ENCODE measurements at places on chromosomes 4 and X. TPM values are rescaled to one million over a fixed set of nuclear protein-coding genes. Genes with fewer than 3 reads are reported as not detected.

DNA sequence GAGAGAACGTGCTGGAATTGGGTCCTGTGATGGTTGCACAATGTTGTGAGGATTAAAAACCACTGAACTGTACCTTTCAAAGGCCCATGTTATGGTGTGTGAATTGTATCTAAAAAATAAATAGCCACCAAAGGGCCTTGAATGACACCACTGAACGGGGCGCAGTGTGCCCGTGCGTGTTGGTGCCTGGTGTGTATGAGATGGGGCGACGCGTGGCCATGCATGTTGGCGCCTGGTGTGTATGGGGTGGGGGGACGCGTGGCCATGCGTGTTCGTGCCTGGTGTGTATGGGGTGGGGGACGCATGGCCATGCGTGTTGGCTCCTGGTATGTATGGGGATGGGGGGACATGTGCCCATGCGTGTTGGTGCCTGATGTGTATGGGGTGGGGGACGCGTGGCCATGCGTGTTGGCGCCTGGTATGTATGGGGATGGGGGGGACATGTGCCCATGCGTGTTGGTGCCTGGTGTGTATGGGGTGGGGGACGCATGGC, 66.6 kb upstream of the HELT start:
- no peak overlapping the region for H3K4me3 ChIP-seq
- H3K27me3 ChIP-seq, result no peaks in the 10 kb centered on the region
- no peak overlapping the region for H3K27ac ChIP-seq
- H3K36me3 ChIP-seq, result no peaks in the 10 kb centered on the region
- no peaks in the 10 kb centered on the region for H3K4me1 ChIP-seq
- peak; percentile 42 for DNase-seq

Gene PDGFC
- polyA plus RNA-seq, result 11.8 TPM

Gene TCEAL4
- polyA plus RNA-seq, result 1,452 TPM

Gene SNCA
- 6.9 TPM for polyA plus RNA-seq

- no peak overlapping the region for H3K27ac ChIP-seq
- DNase-seq, result no peak
- no peaks in the 10 kb centered on the region for H3K4me1 ChIP-seq
- H3K27me3 ChIP-seq, result no peaks in the 10 kb centered on the region
- no peaks in the 10 kb centered on the region for H3K36me3 ChIP-seq
Observed at GRCh38 chr4:187632260-187632995, 363.1 kb upstream of the ZFP42 start.

DNA sequence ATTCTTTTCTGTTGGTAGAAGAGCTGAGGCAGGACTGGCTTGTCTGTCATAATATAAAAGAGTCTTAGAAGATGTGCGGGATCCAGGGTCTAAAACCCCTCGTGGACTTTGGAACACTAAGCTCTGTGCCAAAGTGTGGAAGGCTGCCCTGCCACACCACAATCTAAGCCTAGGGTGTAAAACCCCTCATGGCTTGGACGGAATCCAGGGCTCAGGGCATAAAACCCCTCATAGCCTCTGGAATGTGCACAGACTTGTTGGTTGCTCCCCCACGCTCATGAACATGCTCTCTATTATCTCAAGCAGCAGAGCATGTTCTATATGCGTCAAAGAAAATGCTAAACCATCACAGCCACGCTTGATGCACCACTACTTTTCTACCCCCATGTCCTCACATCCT, 483.6 kb downstream of the GABRG1 start:
- no peak overlapping the region for H3K4me3 ChIP-seq
- no peaks in the 10 kb centered on the region for H3K36me3 ChIP-seq
- no peaks in the 10 kb centered on the region for H3K4me1 ChIP-seq
- H3K27ac ChIP-seq, result no peak overlapping the region
- H3K27me3 ChIP-seq, result no peaks in the 10 kb centered on the region

Data from aorta (tissue), 5 donors.